ENCODE measurements at places on chromosomes 5 and 9.

DNA sequence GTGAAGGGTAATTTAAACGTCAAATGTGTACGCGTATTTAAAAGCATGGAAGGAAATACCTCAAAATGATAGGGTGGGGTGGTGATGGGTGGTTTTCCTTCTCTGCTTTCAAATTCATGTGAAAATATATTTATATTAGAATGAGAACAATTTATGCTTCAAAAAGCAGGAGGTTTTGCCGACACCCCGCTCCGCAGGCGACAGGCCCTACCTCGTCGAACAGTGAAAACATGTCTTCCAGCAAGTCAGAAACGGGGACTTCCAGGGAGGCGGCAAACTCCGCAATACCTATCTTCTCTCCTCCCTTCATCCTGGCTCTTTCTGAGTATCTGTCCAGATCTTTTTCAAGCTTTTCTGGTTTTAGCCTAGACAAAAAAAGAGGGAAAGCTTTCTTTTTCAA is 28.5 kb upstream of the SLC6A3 start:
- DNase-seq, result no peak

DNA sequence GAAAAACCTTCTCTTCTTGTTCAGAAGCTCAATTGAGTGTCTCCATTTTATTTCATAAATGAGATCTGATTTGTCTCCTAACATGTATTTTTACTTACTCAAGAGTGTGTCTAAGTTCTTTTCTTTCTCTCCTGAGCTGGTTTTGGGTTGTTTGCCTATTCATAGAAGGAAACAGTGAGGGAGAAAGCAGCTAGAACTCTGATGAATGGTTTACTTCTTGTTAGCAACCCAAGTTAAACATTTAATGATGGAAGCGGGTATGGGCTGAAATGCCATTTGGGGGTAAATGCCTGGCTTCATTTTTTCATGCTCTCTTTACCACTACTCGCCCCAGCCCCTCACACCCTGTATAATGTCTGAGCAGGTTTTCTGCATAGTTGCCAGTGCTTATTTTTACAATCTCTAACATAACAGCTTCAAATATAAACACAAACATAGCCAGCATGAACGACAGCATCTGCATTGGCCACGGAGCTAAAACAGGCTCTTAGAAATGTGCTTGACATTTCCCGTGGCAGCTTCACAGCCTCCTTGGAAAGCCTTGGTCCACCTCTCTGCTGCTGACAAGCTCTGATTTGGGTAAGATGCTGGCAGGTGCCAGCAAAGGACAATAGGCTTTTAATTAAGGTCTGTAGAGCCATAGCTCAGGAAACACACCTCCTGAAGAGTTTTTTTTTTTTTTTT is 321.1 kb downstream of the ARHGEF28 start:
- no peak for DNase-seq

DNA sequence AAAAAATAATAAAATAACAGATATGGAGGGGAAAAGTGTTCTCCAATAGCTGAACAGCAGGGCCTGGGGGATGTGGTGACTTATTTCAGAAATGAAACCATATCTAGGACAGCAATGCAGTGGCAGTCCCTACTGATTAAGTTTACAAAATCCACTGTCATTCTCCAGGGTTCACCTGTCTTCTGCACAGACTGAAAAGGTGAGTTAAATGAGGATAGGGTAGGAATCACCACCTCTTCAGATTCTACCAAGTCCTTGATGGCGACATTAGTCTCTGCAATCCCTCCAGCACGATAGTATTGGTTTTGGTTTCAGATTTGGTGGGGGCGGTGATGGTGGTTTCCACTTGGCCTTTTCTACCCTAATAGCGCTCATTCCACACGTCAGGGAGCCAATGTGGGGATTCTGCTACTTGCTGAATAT is 32.3 kb upstream of the NPM1 start:
- no peak for DNase-seq

GRCh38 chr5:151219789-151220188 is 4.1 kb downstream of the CCDC69 start:
- no peak for DNase-seq

GRCh38 chr9:9997585-9997984 is 615.2 kb downstream of the PTPRD start:
- no peak for DNase-seq

DNA sequence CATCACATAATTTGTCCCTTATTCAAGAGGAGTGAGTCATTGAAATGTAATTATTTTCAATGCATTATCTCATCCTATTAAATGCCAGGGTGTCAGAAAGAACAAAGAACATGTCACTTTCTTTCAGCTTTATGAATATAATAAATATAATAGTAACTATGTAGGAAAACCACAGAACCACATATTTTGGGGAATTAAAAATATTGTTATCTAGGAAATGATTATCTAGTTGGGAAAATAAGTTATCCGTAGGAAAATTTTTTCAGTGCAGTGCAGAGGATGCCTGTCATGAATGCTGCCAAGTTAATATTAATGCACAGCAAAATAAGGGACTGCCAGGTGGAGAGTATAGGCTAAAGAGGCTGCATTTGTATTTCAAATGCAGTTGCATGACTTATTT is 844.8 kb downstream of the MAT2B start:
- no peak for DNase-seq

DNA sequence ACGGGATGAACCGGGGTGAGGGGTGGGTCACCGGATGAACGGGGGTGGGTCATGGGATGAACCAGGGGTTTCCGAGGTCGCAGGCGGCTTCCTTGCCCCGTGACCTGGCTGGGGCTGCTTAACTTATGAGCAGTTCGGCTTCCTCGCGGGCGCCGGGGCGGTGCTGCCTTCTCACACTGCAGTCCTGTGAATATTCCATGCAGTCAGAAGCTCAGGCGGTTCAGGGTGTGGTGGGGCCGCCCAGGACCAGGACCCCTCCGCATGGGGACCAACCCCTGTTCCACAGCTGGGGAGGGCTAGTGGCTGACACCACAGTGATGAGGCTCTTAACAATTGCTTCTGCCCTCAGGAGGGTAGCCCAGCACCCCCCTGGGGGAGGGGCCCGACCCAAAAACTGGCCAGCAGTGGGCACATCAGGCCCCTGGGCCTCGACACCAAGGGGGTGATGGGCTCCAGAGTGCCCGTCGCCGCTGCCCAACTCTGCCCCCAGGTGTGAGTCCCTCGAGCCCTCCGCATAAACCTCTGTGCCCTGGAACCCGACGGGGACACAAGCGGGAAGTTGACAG is 30.9 kb upstream of the SLC9A3 start:
- DNase-seq, result no peak

DNA sequence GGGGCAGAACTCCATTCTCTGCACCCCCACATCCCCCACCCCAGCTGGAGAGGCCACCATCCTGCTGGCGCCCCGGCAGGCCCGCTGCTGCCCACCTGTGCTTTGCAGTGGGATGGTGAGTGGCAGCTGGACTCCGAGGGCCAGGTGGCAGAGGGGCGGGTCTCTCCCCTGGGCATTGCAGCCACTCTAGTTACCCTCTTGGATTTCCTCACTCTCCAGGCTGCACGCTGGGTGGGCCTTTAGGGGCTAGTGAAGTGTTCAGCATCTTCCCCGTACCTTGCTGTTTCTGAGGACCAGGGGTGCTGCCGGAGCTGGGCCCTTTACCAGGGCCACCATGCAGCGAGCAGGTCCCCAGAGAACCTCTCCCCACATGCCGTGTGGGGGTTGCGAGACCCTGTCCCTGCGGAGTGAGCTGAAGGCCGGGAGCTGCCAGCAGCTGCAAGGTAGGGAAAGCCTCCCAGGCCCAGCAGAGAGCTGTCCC is 88.4 kb upstream of the SH3PXD2B start:
- no peak for DNase-seq

DNA sequence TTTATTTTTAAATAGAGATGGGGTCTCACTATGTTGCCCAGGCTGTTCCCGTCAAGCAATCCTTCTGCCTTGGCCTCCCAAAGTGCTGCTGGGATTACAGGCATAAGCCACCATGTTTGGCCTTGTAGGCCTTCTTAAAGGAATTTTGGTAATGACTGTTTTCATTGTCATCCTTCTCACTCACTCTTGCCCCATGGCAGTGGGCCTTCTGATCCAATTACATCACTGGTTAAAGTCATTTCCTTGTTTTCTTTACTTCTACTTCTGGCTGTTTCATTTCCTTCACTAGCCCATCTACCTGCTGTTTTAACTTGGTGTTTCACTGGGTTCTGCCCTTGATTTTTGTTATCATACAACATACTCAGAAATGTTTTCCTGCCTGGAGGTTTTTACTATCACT is 20.1 kb upstream of the NIM1K start:
- no peak for DNase-seq

GRCh38 chr5:141485321-141486055 is 658 bp downstream of the PCDHGC4 start:
- no peak for DNase-seq

DNA sequence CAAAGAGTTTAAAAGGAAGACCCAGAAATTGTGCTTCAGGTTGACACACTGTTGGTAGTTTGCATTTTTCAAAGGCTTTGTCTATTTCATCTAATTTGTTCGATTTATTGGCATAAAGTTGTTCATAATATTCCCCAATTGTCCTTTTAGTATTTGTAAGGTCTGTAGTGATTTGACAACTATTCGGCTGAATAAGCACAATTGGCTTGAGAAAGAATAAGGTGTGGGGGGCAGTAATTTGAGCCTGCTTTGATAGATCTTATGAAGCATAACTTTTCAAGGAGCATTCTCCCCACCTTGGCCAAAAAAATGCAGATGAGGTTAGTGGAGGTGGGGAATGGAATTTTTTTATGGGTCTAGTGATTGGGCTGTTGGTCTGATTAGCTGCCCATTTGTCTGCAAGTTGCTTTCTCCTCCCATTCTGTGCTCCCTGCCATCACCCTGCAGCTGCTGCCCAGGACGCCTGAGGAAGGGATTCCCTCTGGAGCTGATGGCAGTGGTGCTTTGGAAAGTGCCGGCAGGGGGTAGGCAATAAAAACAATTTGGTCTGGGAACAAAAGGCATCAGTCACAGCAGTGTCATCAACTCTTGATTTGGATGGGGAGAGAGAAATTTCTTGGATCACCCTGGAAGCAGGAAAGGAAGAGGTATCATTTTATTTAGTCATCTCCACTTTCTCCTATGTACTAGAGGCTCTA is 26.6 kb downstream of the WNT8A start:
- DNase-seq, result no peak

- no peak for DNase-seq
Observed at GRCh38 chr9:94002316-94003140, 47.4 kb upstream of the BARX1 start.

- DNase-seq, result no peak
Observed at GRCh38 chr5:23330726-23331125, 176.7 kb upstream of the PRDM9 start.

DNA sequence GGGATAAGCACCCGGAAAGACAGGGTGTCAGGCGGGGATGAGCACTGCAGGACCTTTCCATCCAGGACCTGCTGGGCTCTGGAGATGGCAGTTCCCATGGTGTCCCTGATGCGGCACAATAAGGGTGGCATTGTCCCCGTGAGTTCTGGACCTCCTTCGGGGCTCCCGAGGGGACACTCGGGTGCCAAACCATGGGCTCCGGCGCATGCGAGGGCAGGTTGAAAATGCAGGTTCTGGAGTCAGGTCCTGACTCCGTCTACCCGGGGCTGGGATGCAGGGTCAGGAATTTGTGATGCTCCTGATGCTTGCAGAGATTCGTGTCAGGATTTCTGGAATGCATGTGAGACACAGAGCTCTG is 682 bp downstream of the FCN2 start:
- DNase-seq, result no peak

GRCh38 chr9:9565700-9566099 is 1047.1 kb downstream of the PTPRD start:
- no peak for DNase-seq

DNA sequence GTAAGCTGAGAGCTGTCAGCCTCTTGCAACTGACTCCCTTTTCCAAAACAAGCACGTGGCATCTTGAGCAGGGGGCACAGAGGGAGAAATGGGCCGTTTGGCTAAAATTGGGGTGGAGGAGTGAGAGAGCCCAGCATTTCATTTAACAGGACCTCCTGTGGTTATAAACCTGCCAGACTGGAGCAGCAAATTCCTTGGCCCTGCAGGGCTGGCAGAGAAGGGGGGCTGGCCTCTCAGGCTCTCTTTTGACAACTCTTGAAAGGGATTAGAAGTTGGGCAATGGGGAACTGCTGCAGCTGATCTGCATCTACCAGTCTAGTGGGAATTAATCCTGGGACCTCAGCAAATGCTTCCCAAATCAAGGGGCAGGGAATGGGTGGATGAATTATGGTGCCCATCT is 7.2 kb upstream of the POU4F3 start:
- DNase-seq, result no peak

- no peak for DNase-seq
Observed at GRCh38 chr5:143094087-143094521, 309.4 kb downstream of the NR3C1 start.

All from natural killer cell (primary cell).